ENCODE measurements at places on chromosomes 3 and 15.

GRCh38 chr15:59063042-59063441, 41.9 kb upstream of the CCNB2 start:
- no peak for DNase-seq

GRCh38 chr3:62670351-62670750, 204.9 kb downstream of the CADPS start:
- DNase-seq: no peak

DNA sequence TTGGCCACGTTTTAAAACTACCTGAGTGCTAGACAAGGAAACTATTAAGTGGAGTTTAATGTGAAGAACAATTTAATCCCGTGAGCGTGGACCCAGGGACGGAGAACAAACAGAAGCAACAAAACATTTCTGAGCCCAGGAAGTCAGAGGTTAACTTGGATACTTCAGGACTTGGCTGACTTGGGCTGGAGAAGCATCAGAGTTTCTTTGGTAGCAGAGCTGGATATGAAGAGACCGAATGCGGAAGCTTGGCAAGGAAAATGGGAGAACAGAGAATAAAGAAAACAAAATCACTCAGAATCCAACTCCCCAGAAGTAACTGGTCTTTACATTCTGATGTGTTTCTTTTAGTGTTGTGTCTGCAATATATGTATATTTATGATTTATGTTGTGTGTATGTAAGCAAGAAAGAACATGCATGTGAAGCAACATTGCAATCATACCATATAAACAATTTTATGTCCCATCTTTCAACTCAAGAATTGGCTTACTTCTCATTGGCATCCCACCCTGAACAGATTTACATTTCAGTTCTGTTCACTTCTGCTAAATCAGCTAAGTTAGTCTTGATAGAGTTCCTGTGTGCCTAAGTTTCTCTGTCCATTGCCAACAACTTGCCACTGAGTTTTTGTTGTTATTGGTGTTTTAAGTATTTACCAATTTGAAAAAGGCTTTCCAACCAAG, 17.2 kb upstream of the PLOD2 start:
- no peak for DNase-seq

DNA sequence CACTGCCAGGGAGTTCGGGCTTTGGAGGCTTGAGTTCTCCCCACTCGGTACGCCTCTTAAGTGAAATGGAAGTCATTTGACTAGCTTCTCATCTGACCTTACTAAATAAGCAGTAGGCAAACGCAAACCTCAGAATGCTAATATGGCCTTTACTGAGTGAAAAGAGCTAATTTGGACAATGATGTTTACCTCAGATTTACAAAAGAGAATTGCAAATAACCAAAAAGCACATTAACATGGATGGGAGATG, 1.6 kb upstream of the RNU6-1 start:
- no peak for DNase-seq

DNA sequence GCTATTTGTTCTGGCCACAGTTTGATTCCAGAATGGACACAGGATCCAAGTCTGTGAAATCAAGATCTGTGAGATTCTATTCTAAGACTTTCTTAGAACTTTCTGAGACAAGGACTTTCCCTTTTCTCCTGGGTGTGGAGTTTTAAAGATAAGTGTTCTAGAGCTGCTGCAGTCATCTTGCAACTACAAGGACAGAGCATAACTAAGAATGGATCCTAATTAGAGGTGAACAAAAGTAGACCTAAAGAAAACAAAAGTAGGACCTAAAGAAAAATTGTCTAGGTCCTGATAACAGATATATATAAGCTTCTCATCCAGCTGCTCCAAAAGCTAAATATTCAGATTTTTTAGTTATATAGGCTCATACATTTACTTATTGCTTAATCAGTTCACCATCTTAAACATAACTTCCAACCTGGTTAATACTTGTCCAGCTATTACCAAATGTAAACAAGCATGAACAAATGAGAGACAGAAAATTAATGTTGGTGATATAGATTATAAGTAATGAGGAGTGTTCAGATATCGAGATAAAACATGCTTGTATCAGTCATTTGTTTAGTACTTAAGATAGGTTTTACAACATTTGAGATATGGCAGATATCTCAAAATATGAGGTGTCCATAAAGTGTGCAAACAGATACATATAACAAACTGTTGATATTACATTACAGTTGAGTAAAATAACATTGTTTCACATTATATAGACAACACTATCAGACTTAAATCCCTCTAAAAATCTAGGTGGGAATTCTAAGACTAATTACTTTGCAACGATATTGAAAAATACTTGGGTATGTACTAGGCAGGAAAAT, 75.1 kb downstream of the CD200 start:
- DNase-seq: no peak

- peak; percentile 44 for DNase-seq
Observed at GRCh38 chr3:10941972-10942371, 50.6 kb upstream of the SLC6A1 start.

DNA sequence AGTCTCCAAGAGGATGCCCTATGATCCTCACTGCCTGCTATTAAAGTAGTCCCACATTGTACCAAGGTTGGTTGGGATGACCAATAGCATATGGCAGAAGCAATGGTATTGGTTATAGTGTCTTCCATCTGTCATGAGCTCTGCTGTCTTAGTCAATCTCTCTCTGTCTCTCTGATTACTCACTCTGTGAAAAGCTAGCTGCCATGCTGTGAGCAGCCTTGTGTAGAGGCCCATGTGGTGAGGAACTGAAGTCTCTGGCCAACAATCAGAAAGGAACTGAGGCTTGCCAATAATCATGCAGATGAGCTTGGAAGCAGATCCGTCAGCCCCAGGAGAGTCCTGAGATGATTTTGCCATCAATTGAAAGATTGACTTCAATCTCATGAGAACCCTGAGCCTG, 60.3 kb upstream of the CFAP161 start:
- no peak for DNase-seq

DNA sequence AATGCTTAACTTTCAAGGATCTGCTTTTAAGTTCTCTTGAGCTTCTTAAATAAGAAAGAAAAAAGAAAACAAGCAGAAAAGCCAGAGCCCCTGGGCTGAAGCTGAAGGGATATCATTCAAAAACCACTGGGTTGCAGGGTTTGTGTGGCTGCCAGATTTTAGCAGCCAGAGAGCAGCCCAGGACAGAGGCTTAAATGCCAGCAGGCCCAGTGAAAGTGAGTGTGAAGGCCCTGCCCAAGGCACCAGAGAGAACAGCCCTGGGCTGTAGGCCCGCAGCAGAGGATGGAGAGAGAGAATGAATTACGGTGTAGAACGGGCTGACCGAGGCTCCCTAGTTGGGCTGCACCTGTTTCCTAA, 106.3 kb upstream of the BOC start:
- peak; percentile 24 for DNase-seq

GRCh38 chr3:141181196-141181595, 50.4 kb upstream of the PXYLP1 start:
- no peak for DNase-seq

- DNase-seq: no peak
Observed at GRCh38 chr3:179961071-179961702, 75.5 kb downstream of the PEX5L start.

GRCh38 chr3:102608875-102609274, 174.1 kb downstream of the ZPLD1 start:
- no peak for DNase-seq

GRCh38 chr15:35838424-35839111, 292.6 kb upstream of the DPH6 start:
- no peak for DNase-seq

DNA sequence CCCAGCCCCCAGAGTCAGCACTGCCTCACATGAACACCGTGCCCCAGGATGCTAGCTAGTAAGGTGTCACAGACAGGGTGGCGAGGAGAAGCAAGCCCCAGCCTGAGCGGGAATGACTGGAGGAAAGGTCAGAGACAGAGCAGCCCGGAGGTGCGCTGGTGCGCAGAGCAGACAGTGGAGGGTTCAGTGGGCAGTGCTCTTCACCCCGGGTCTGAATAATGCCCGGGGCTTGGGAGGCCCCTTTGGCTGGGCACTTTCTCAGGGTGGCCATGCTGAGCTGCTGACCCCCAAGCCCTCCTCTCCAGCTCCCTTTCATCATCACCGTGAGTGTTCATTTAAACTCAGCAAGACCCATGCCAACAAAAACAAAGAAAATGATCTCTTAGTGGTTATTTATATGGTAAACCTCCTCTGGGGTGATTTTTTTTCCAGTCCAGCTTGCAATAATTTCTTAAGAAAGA, 110.8 kb downstream of the VGLL4 start:
- DNase-seq: no peak

- DNase-seq: no peak
Observed at GRCh38 chr15:76802411-76802810, 102.7 kb downstream of the SCAPER start.

DNA sequence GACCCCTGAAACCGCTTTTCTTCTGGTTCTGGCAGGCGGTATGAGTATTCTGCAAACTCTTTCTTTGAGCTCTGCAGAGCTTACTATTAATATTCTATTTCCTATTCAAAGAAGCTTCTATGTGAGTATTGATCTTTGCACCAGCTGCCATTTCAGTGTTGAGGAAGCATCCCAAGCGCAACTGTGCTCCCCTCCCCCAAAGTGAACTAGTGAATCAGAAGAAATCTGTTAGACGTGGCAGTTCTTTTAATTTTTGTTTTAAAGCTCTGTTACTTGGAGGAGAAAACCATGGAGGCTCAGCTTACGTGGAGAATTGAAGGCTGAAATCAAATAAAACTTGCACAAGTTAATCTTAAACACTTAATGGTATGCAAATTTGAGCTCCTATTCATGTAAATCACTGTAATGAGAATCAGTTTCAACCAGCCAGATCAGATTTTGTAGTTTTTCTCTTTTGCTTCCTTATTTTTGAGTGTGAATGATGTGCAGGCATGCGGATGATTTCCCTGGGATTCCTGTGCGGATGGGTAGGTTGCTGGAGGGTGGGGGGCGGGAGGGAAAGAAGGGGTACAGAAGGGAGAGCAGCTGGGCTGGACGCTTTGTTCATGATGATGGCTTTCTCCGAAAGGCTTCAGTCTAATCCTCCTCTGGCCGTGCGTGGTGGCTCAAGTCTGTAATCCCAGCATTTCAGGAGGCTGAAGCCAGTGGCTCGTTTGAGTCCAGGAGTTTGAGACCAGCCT, 16.1 kb upstream of the AGBL1 start:
- no peak for DNase-seq

GRCh38 chr3:78481050-78481449, 1286.7 kb downstream of the ROBO1 start:
- no peak for DNase-seq

- DNase-seq: no peak
Observed at GRCh38 chr3:11826628-11827265, 19.9 kb downstream of the TAMM41 start.

GRCh38 chr3:137738710-137739109, 25.4 kb upstream of the SOX14 start:
- DNase-seq: no peak

DNA sequence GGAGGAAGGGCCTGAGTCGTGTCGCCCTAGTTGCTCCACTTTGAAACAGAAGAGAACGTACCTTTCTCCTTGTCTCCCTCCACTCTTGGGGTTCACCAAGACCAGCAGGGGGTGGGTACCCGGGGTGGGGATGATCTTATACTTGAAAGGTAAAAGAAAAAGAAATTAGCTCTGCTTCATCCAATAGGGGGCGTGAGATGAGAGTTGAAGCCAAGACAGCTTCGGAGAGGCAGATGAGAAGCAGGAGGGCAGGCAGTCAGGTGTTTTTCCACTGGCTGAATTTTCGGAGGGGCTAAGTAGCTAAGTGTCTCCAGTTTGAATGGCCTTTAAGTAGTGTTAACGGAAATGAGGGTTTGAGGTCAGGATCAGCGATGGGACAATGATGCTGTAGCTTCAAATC, 100.4 kb downstream of the DGKG start:
- DNase-seq: peak; percentile 52

DNA sequence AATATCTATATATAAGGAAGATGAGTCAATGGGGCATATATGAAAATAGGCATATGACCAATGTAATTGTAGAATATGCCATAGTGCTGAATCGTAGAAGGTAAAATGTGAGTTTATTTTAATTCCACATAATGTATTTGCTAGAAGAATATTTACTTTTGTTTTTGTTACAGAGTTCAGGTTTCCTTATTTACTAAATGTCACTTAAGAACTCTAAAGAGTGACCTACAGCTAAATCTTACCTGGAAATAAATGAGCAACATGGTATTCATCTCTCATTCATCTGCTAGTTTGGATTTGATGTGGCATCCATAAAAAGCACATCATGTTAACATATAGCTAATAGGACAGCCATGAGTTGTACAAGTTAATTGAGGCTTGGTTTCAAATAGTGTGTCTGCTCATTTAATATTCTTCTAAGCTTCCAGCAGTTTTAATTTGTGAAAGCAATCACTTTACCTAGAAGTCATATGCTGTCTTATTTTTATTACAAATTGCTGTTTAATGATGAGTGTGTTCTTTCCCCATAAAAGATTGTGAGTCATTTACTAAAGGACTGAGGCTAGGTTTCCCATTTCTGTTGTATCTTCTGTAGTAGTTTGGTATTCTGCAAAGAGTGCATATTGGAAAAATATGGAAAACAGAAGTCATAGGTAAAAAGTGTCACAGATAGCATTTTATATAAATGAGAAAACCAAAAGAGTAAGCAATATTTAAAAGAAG, 222.1 kb upstream of the POU1F1 start:
- no peak for DNase-seq

DNA sequence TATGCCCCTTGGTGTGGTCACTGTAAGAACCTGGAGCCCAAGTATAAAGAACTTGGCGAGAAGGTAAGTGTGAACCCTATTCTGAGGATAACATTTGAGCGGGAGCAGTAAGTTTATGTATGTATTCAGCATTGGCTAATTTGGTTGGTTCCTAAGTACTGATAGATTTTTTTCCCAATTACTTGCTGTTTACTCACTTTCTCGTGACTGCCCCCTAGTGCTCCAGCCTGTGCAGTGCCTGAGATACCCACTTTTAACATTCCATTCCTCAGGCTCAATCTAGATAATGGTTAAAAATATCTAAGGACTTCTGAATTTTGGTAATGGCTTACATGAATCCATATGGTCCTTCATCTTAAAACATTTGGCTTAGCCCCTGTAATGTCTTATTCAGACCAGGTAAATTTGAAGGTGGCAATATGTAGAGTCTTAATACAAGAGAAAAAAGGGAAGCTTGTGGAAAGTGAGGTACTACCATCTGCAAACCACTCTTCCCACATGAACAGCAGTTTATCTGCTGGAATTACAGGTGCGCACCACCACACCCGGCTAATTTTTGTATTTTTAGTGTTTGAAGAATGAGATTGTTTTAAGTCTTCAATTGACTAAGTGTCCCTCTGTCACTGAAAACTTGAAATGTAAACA, 7.1 kb downstream of the ELL3 start:
- DNase-seq: peak; percentile 72

DNA sequence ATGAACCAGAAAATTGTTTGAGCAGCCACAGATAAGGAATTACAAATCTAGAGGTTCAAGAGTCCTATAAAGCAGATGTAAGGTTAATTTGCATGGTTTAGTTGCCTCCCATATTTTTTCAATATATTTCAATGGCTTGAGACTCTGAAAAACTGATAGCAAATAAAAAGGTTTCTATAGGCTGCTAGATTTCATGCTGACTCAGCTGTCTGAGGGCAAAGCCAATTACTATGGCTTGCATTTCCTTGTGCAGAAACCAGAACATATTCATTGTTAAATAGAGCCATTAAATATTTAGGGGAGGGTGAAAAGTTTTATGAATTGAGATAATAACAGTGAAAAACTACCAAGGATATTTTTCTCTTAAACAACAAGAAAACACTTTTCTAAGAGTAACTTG, 278.1 kb upstream of the CADM2 start:
- no peak for DNase-seq

- no peak for DNase-seq
Observed at GRCh38 chr15:80788536-80788935, 9.4 kb downstream of the CEMIP start.
